ENCODE measurements at places on chromosomes 7 and 10. TPM values are rescaled to one million over a fixed set of nuclear protein-coding genes. Genes with fewer than 3 reads are reported as not detected.

The NUTM2A gene
- total RNA-seq = 2.9 TPM

The TBC1D12 gene
- 27.2 TPM for total RNA-seq

The ZNF680 gene
- 50.3 TPM for total RNA-seq

The SUGCT gene
- 4.5 TPM for total RNA-seq

The PTPN20 gene
- 14.8 TPM for total RNA-seq

The CLDN4 gene
- total RNA-seq = 143 TPM

The CTAGE8 gene
- 4.3 TPM for total RNA-seq

The ENO4 gene
- total RNA-seq = 0.16 TPM

The CELF2 gene
- 178 TPM for total RNA-seq

The PDK4 gene
- 507 TPM for total RNA-seq

The AGAP6 gene
- 26.8 TPM for total RNA-seq

The CALCR gene
- 0.15 TPM for total RNA-seq

The UNCX gene
- not detected for total RNA-seq

The LBX1 gene
- total RNA-seq = not detected

The GSDME gene
- total RNA-seq = 33.5 TPM

The TRIM50 gene
- 1.4 TPM for total RNA-seq

The PODXL gene
- total RNA-seq = 20.3 TPM

The FMC1 gene
- total RNA-seq = 13.5 TPM

The ERVW-1 gene
- not detected for total RNA-seq

The ASB15 gene
- total RNA-seq = not detected

The AHR gene
- total RNA-seq = 146 TPM

The ARMC3 gene
- total RNA-seq = 0.33 TPM

The ZNF485 gene
- total RNA-seq = 3.9 TPM

The IFIT2 gene
- 6.6 TPM for total RNA-seq

The TMEM130 gene
- 0.88 TPM for total RNA-seq

The MYL7 gene
- total RNA-seq = not detected

The PI4K2A gene
- 18.0 TPM for total RNA-seq

The CYP2C19 gene
- total RNA-seq = not detected

The CALML3 gene
- 3.6 TPM for total RNA-seq

The SCRN1 gene
- total RNA-seq = 32.0 TPM

The C10orf67 gene
- 0.29 TPM for total RNA-seq

The VSIR gene
- total RNA-seq = 58.7 TPM

The MPP7 gene
- 20.3 TPM for total RNA-seq

Measured in breast epithelium (tissue), 4 donors.